ENCODE measurements at places on chromosomes 12 and 14. TPM values are rescaled to one million over a fixed set of nuclear protein-coding genes. Genes with fewer than 3 reads are reported as not detected.
A peak's percentile ranks its signal among the peaks of the same experiment; 100 is the strongest.

- no peaks in the 10 kb centered on the region for H3K27me3 ChIP-seq
- DNase-seq, result no peak
- H3K4me3 ChIP-seq, result no peak overlapping the region
- no peak overlapping the region for H3K27ac ChIP-seq
- no peaks in the 10 kb centered on the region for H3K4me1 ChIP-seq
Measured at GRCh38 chr12:102388469-102388868, 91.9 kb downstream of the IGF1 start.

GRCh38 chr12:68119250-68119649 is 40.3 kb downstream of the IFNG start:
- no peaks in the 10 kb centered on the region for H3K36me3 ChIP-seq
- H3K27me3 ChIP-seq, result no peaks in the 10 kb centered on the region
- DNase-seq, result no peak
- H3K4me3 ChIP-seq, result no peak overlapping the region
- no peaks in the 10 kb centered on the region for H3K4me1 ChIP-seq
- H3K27ac ChIP-seq, result no peak overlapping the region

Gene REP15
- total RNA-seq, result 5.6 TPM

- H3K27me3 ChIP-seq, result no peaks in the 10 kb centered on the region
- H3K36me3 ChIP-seq, result no peaks in the 10 kb centered on the region
- H3K27ac ChIP-seq, result no peak overlapping the region
- DNase-seq, result no peak
- no peak overlapping the region for H3K4me3 ChIP-seq
- H3K4me1 ChIP-seq, result no peaks in the 10 kb centered on the region
Measured at GRCh38 chr14:59925797-59926196, 5.9 kb downstream of the LRRC9 start.

DNA sequence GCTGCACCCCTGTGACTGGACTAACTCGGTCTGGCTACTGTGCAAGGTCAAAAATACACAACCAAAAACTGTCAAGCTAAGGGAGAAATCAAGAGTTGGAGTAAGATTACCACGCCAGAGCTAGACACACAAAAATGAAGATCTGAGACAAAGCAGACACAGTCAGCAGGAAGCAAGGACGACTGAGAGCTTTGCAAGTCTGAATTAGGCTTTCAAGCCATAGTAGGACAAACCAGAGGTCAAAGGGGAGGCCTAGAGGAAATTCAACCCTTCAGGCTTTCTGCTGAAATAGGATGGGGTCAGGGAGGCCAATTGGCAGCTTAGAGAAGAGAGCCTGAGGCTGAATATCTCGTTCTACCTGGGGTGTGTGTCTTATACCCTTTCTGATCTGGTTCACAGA is 117.3 kb downstream of the LLPH start:
- no peak overlapping the region for H3K27ac ChIP-seq
- no peaks in the 10 kb centered on the region for H3K4me1 ChIP-seq
- H3K36me3 ChIP-seq, result no peaks in the 10 kb centered on the region
- no peaks in the 10 kb centered on the region for H3K27me3 ChIP-seq

Gene ACSM4
- not detected for total RNA-seq

- H3K36me3 ChIP-seq, result no peaks in the 10 kb centered on the region
- H3K27ac ChIP-seq, result no peak overlapping the region
- no peaks in the 10 kb centered on the region for H3K4me1 ChIP-seq
Measured at GRCh38 chr12:32881107-32881506, 15.5 kb downstream of the PKP2 start.

Gene DCP1B
- total RNA-seq, result 16.6 TPM

DNA sequence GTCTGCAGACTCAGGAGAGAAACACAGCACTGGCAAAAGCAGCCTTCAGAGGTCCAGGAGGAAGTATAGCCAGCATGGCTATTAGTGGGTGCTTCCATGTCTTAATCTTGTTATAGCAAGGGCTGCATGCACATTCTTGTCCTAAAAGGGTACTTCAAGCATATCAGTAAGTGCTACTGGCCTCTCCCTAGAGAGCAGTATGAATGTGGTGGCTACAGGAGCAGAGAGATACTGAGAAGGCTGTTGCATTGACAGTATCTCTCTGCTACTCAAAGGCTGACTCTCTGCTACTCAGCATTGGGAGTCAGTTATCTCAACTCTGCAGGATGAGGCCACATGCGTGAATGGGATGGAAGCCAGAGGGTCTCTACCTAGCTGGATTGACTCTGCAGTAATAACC is 2.0 kb downstream of the GARIN6 start:
- H3K27me3 ChIP-seq, result no peaks in the 10 kb centered on the region
- DNase-seq, result no peak
- H3K4me1 ChIP-seq, result no peaks in the 10 kb centered on the region
- no peak overlapping the region for H3K4me3 ChIP-seq

GRCh38 chr12:67239061-67239460 is 30.1 kb upstream of the CAND1 start:
- DNase-seq, result no peak
- no peaks in the 10 kb centered on the region for H3K4me1 ChIP-seq
- H3K27ac ChIP-seq, result no peak overlapping the region
- no peak overlapping the region for H3K4me3 ChIP-seq
- no peaks in the 10 kb centered on the region for H3K27me3 ChIP-seq
- no peaks in the 10 kb centered on the region for H3K36me3 ChIP-seq

Gene A2ML1
- 0.27 TPM for total RNA-seq

DNA sequence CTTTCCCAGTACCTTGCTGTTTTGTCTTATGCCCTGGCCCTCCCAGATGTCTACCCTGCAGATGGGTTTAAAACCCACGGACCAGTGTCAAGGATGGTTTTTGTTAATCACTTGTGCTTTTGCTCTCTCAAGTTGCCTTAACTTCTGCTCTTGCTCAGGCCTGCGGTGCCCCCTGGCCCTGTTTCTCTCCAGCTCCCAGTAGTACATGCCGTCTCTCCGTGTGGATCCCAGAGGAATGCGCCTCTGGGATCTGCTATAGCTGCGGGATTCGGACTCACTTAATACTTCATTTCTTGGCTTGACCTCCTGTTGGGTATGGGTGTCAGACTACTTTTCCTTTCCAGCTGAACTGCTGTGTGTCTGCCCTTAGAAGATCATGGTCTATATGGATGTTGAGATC is 14.5 kb downstream of the PLEKHG3 start:
- H3K4me3 ChIP-seq, result peak overlapping the region; percentile 10
- H3K27me3 ChIP-seq, result no peaks in the 10 kb centered on the region
- H3K36me3 ChIP-seq, result no peaks in the 10 kb centered on the region
- peaks cover 95% of the 10 kb centered on the region for H3K4me1 ChIP-seq
- DNase-seq, result no peak
- peak overlapping the region; percentile 93 for H3K27ac ChIP-seq

- no peak overlapping the region for H3K4me3 ChIP-seq
- DNase-seq, result no peak
- no peaks in the 10 kb centered on the region for H3K36me3 ChIP-seq
- no peaks in the 10 kb centered on the region for H3K27me3 ChIP-seq
- H3K27ac ChIP-seq, result no peak overlapping the region
Measured at GRCh38 chr12:115636546-115636945, 640.9 kb downstream of the MED13L start.

Gene KRT74
- not detected for total RNA-seq

- no peaks in the 10 kb centered on the region for H3K4me1 ChIP-seq
- H3K36me3 ChIP-seq, result no peaks in the 10 kb centered on the region
- no peak for DNase-seq
- H3K4me3 ChIP-seq, result no peak overlapping the region
- no peaks in the 10 kb centered on the region for H3K27me3 ChIP-seq
Measured at GRCh38 chr14:72597252-72598233, 296.4 kb downstream of the DPF3 start.

GRCh38 chr14:103223818-103224352 is 100.6 kb downstream of the TNFAIP2 start:
- H3K27me3 ChIP-seq, result peaks cover 7% of the 10 kb centered on the region
- no peak overlapping the region for H3K4me3 ChIP-seq
- no peak for DNase-seq
- no peaks in the 10 kb centered on the region for H3K4me1 ChIP-seq
- H3K27ac ChIP-seq, result no peak overlapping the region

DNA sequence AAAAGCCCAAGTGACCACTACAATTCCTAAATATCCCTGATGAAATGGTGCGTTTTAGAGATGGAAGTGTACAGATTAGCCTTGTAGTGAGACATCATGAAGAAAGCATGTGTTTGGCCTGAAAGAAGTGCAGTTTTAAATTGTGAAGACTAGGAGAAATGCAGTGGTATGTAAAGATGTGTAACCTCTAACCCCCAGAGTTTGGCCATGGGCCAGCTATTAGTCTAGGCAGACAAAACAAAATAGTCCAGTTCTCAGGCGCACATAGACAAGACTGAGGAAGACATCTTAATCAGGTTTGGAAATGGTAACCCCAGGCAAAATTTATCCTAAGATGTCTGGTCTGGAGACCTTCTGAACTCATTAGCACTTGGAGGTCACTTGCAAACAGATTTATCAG is 23.4 kb downstream of the WBP11 start:
- H3K4me1 ChIP-seq, result peaks cover 44% of the 10 kb centered on the region
- no peak overlapping the region for H3K27ac ChIP-seq
- DNase-seq, result no peak
- H3K27me3 ChIP-seq, result no peaks in the 10 kb centered on the region
- H3K4me3 ChIP-seq, result no peak overlapping the region
- H3K36me3 ChIP-seq, result no peaks in the 10 kb centered on the region

- no peak overlapping the region for H3K27ac ChIP-seq
- no peak for DNase-seq
- no peaks in the 10 kb centered on the region for H3K4me1 ChIP-seq
- peaks cover 49% of the 10 kb centered on the region for H3K36me3 ChIP-seq
- H3K27me3 ChIP-seq, result no peaks in the 10 kb centered on the region
Measured at GRCh38 chr12:121334513-121335343, 17.5 kb downstream of the ANAPC5 start.

Gene EIF2S3B
- total RNA-seq, result not detected

DNA sequence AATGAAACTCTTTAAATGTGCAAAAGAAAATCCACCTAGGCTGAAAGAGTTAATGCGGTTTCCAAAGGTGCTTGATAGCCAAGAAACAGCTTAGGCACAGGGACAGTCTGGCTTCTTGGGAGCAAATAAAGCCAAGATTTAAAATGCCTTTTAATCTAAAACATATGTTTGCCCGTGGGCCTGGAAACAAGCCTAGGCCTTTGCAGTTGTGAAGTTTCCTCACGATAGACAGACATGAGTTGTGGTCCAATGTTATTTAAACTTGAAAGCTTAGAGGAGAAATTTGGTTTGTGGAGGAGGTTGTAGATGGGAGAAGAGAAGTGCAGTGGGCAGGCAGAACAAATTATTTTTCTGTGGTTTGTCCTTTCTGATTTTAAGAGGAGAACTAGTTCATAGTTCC is 29.8 kb downstream of the PROX2 start:
- H3K27me3 ChIP-seq, result no peaks in the 10 kb centered on the region
- H3K36me3 ChIP-seq, result no peaks in the 10 kb centered on the region
- no peak overlapping the region for H3K27ac ChIP-seq
- H3K4me3 ChIP-seq, result no peak overlapping the region

DNA sequence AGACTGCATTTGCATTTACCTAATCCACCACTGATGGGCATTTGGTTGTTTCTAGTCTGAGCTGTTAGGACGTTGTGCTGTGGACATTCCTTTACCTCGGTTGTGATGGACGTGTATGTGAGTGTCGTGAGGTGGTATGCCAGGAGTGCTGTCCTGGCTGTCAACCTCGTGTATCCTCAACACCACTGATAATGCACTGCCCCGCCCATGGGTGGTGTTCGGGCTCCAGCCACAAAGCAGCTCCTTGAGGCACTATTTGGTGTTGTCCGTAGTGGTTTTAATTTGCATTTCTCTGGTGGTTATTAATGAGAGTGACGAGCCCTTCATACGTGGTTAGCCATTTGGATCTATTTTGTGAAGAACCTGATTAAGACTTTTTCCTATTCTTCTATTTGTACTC is 87.6 kb downstream of the PPP2R5C start:
- H3K27me3 ChIP-seq, result no peaks in the 10 kb centered on the region

Gene RPL10L
- not detected for total RNA-seq

DNA sequence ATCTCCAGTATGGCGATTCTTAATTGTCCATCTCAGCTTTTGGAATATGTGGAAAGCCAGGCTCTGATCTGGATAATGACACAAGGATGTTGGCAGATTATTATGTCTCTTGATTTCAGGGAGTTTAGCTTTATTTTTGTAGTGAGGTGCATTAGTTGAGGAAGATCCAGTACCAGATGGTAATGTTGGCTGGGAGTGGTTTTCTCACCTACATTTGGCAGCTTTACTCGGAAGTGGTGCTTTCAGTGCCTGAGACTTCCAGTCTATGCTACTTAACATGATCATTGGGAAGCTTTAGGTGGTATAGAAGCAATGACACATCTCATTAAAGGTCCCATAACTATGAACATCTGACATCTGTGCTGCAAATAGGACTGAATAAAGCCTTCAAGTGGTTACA is 7.5 kb downstream of the SLC15A5 start:
- DNase-seq, result no peak
- no peak overlapping the region for H3K4me3 ChIP-seq
- no peak overlapping the region for H3K27ac ChIP-seq
- H3K4me1 ChIP-seq, result no peaks in the 10 kb centered on the region
- H3K36me3 ChIP-seq, result no peaks in the 10 kb centered on the region

- no peak overlapping the region for H3K4me3 ChIP-seq
- H3K4me1 ChIP-seq, result no peaks in the 10 kb centered on the region
- no peaks in the 10 kb centered on the region for H3K36me3 ChIP-seq
- no peaks in the 10 kb centered on the region for H3K27me3 ChIP-seq
Measured at GRCh38 chr12:45587877-45588533, 141.5 kb upstream of the ARID2 start.

DNA sequence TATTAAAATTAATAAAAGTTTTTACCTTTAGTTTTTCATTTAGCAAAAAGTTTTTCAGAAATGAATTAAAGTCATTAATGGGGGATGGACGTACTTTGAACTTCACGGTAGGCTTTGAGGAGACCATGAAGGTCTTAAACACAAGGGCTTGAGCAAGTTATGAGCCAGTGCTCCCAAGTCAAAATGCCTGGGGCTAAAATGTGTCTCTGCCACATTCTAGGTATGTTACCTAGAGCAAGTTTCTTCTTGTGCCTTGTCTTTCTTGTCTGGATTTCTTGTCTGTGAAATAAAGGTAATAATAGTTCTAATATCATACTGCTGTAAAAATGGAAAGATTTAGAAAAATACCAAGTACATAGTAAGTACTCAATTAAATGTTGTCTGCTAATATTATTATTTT is 132.7 kb upstream of the USP15 start:
- DNase-seq, result no peak
- no peaks in the 10 kb centered on the region for H3K27me3 ChIP-seq
- no peak overlapping the region for H3K4me3 ChIP-seq
- no peaks in the 10 kb centered on the region for H3K36me3 ChIP-seq
- H3K27ac ChIP-seq, result no peak overlapping the region

All from thoracic aorta (tissue), 2 donors.